Ovary (tissue), 10 donors: ENCODE measurements at places on chromosomes 7 and 10. TPM values are rescaled to one million over a fixed set of nuclear protein-coding genes. Genes with fewer than 3 reads are reported as not detected.
A peak's percentile ranks its signal among the peaks of the same experiment; 100 is the strongest.

- no peak for DNase-seq
- no peaks in the 10 kb centered on the region for H3K36me3 ChIP-seq
- H3K4me1 ChIP-seq, result peaks cover 2% of the 10 kb centered on the region
- H3K4me3 ChIP-seq, result no peak overlapping the region
- H3K27me3 ChIP-seq, result no peaks in the 10 kb centered on the region
Observed at GRCh38 chr7:53600296-53600695, 564.9 kb downstream of the POM121L12 start.

GRCh38 chr10:128921389-128922022 is 545.5 kb upstream of the MGMT start:
- H3K27me3 ChIP-seq, result no peaks in the 10 kb centered on the region
- H3K27ac ChIP-seq, result no peak overlapping the region
- H3K36me3 ChIP-seq, result no peaks in the 10 kb centered on the region
- no peaks in the 10 kb centered on the region for H3K4me1 ChIP-seq

- no peaks in the 10 kb centered on the region for H3K27me3 ChIP-seq
- no peaks in the 10 kb centered on the region for H3K36me3 ChIP-seq
- no peaks in the 10 kb centered on the region for H3K4me1 ChIP-seq
Observed at GRCh38 chr7:133207687-133208086, 45.2 kb upstream of the EXOC4 start.

- H3K4me3 ChIP-seq, result peak overlapping the region; percentile 33
- H3K27me3 ChIP-seq, result no peaks in the 10 kb centered on the region
- no peaks in the 10 kb centered on the region for H3K36me3 ChIP-seq
- peak; percentile 88 for DNase-seq
- peaks cover 27% of the 10 kb centered on the region for H3K4me1 ChIP-seq
- H3K27ac ChIP-seq, result peak overlapping the region; percentile 75
Observed at GRCh38 chr7:1054861-1055450, 10.6 kb downstream of the GPR146 start.

The OR2A42 gene
- total RNA-seq, result 0.34 TPM

- H3K4me1 ChIP-seq, result no peaks in the 10 kb centered on the region
- H3K36me3 ChIP-seq, result no peaks in the 10 kb centered on the region
- no peaks in the 10 kb centered on the region for H3K27me3 ChIP-seq
- no peak for DNase-seq
- no peak overlapping the region for H3K4me3 ChIP-seq
Observed at GRCh38 chr7:29614229-29614628, 50.6 kb downstream of the PRR15 start.

- H3K27ac ChIP-seq, result no peak overlapping the region
- no peaks in the 10 kb centered on the region for H3K36me3 ChIP-seq
- no peaks in the 10 kb centered on the region for H3K27me3 ChIP-seq
- no peak for DNase-seq
- H3K4me1 ChIP-seq, result no peaks in the 10 kb centered on the region
Observed at GRCh38 chr7:81002421-81002820, 83.6 kb upstream of the SEMA3C start.

GRCh38 chr7:140640727-140641523 is at the start of gene DENND2A:
TSS of gene DENND2A (minus strand) at chr7:140640813. CDS start at chr7:140602397, 38,416 bp downstream.
- H3K4me1 ChIP-seq, result peaks cover 15% of the 10 kb centered on the region
- no peaks in the 10 kb centered on the region for H3K27me3 ChIP-seq
- DNase-seq, result peak; percentile 92
- no peaks in the 10 kb centered on the region for H3K36me3 ChIP-seq
- H3K4me3 ChIP-seq, result peak within 1 kb of the TSS; percentile 62
- H3K27ac ChIP-seq, result peak within 1 kb of the TSS; percentile 79

DNA sequence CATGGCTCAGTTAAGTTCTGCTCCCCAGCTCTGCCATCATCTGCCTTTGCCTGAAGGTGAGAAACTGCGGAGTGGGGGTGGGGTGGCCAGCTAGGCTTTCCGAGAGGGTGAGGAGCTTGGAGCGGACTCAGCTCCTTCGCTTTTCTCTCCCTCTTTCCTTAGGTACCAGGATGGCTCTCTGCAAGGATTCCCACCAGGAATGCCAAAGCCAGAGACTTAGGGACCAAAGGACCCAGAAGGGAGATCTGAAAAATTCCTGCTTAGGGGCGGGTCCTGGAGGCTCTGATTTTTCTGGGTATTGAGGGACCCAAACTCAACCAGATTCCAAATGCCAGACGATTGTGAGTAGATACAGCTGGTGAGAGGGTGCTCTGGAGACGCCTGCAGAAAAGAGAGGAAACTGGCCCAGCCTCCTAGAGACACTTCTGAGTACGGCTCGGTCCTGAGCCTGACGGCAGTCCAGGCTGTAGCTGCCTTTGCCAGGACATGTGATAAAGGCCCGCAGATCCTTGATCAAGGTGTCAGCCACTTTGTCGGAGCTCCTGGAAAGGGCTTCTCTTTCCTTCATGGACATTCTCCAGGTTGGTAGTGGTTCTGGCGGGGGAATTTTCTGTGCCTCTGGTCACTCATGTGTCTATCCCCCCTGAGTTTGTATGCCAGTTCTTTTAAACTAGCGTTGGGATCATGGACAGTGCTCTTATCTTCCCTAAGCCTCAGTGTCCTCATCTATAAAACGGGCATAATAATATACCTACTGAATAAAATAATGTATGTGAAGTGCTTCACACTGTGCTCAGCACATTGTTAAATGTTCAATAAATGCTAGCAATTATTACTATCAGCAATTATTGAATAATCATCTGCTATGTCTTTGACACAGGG is 42.5 kb upstream of the BTRC start:
- H3K36me3 ChIP-seq, result no peaks in the 10 kb centered on the region
- no peaks in the 10 kb centered on the region for H3K27me3 ChIP-seq
- DNase-seq, result peak; percentile 47

DNA sequence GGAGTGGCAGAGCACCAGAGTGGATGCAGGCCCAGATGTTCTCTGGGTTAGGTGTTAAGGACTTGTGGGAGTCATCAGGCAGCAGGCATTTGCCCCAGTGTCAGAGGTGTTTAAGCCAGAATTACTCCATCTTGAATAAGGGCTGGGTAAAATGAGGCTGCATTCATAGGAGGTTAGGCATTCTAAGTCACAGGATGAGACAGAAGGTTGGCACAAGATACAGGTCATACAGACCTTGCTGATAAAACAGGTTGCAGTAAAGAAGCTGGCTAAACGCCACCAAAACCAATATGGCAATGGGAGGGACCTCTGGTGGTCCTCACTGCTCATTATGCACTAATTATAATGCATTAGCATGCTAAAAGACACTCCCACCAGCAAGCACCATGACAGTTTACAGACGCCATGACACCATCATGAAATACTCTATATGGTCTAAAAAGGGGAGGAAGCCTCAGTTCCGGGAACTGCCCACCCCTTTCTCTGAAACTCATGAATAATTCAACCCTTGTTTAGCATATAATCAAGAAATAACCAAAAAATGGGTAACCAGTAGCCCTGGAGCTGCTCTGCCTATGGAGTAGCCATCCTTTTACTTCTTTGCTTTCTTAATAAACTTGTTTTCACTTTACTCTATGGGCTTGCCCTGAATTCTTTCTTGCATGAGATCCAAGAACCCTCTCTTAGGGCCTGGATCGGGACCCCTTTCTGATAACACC is 882 bp upstream of the LRRC61 start:
- H3K27ac ChIP-seq, result no peak overlapping the region
- peaks cover 10% of the 10 kb centered on the region for H3K4me1 ChIP-seq

The SLC18A2 gene
- total RNA-seq, result 8.2 TPM

The TMEM213 gene
- total RNA-seq, result not detected

- no peaks in the 10 kb centered on the region for H3K36me3 ChIP-seq
- no peak overlapping the region for H3K4me3 ChIP-seq
- H3K4me1 ChIP-seq, result no peaks in the 10 kb centered on the region
- H3K27me3 ChIP-seq, result no peaks in the 10 kb centered on the region
- no peak overlapping the region for H3K27ac ChIP-seq
Observed at GRCh38 chr7:101833799-101834198, 16.4 kb downstream of the CUX1 start.

The EGFR gene
- total RNA-seq, result 54.6 TPM

GRCh38 chr10:119318411-119319160 is 111.2 kb downstream of the GRK5 start:
- no peaks in the 10 kb centered on the region for H3K27me3 ChIP-seq
- H3K27ac ChIP-seq, result no peak overlapping the region
- peaks cover 17% of the 10 kb centered on the region for H3K4me1 ChIP-seq
- no peaks in the 10 kb centered on the region for H3K36me3 ChIP-seq
- H3K4me3 ChIP-seq, result no peak overlapping the region

DNA sequence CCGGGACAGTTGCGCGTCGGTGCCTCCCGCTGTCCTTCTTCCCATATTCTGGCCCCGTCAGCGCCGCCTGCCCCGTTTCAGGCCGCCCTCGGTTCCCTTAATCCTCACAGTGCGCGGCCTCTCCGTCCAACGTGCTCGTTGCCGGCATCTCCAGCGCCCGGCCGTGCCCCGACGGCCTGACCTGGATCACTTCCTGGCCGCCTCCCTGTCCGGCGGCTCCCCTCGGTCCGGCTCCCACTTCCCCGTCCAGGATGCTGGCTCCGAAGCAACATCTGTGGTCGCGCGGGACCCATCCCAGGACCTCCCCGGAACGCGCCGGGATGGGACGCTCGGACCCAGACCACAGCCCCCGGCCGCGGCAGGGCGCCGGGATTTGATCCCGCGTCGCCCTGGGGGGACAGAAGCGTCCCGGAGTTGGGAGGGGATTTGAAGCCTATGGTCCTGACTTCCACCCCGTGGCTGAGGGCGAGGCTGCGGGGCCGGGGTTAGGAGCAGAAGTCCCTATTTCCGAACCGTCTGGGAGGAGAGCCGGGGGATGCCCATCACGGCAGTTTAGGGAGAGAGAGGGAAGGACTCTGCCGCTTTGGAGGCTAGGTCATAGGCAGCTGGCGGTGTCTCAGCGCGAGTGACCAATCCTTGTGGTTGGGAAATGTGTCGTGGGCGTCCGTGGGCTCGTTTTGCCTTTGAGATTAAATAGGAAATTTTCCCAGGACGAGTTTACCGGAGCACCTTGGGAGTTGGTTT is 53.8 kb downstream of the KCTD7 start:
- no peaks in the 10 kb centered on the region for H3K27me3 ChIP-seq
- peak overlapping the region; percentile 81 for H3K4me3 ChIP-seq
- H3K36me3 ChIP-seq, result no peaks in the 10 kb centered on the region
- H3K27ac ChIP-seq, result peak overlapping the region; percentile 89

DNA sequence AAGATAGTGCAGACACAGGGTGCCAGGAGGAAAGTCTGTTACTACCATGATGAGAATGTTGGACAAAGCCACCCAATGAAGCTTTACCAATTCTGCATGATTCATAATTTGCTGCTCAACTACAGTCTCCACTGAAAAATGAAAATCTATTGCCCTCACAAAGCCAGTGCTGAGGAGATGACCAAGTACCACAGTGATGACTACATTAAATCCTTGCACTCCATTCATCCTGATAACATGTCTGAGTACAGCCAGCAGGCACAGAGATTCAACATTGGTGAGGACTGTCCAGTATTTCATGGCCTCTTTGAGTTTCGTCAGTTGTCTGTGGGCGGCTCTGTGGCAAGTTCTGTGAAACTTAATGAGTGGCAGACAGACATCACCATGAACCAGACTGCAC is 144.0 kb downstream of the PLCE1 start:
- H3K36me3 ChIP-seq, result no peaks in the 10 kb centered on the region
- no peak overlapping the region for H3K27ac ChIP-seq
- DNase-seq, result no peak
- H3K4me3 ChIP-seq, result no peak overlapping the region

DNA sequence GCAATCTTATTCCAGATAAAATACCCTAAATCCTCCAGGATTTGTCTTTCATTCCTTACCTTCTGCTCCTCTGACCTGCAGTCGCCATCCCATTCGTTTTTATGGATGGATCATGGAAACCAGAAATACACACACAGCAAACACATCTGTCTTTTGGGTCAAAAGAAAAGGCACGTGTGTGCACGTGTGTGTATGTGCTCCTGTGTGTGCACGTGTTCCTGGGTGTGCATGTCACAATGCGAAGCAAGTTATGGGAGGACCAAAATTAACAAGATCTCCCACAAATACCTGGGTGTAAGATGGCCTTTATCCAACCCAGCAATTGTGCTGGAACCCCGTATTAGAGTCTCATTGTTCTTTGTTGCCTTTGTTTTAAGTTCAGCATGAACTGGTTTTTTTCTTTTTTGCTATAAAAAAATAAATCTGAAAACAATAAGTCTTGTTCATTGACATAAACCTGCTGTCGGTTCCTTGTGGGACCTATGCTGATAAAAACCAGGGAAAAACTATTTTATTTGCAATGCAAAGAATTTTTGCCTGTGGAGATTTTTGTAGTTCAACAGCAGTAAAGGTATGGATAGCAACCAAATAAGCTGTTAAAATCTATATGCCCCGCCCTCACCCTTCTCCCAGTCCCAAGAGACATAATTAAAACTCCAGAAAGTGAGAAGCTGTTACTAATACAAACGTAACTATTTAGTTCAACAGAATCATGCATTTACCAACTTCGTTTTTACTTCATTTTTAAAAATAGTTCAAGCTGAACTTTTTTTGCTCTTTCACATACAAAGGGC is 229.6 kb downstream of the CREB5 start:
- H3K4me3 ChIP-seq, result no peak overlapping the region
- no peak overlapping the region for H3K27ac ChIP-seq
- H3K4me1 ChIP-seq, result no peaks in the 10 kb centered on the region
- DNase-seq, result no peak
- no peaks in the 10 kb centered on the region for H3K36me3 ChIP-seq
- no peaks in the 10 kb centered on the region for H3K27me3 ChIP-seq

GRCh38 chr7:112001091-112001826 is 204.9 kb downstream of the DOCK4 start:
- DNase-seq, result no peak
- no peaks in the 10 kb centered on the region for H3K27me3 ChIP-seq
- no peak overlapping the region for H3K27ac ChIP-seq
- H3K36me3 ChIP-seq, result no peaks in the 10 kb centered on the region
- no peak overlapping the region for H3K4me3 ChIP-seq

DNA sequence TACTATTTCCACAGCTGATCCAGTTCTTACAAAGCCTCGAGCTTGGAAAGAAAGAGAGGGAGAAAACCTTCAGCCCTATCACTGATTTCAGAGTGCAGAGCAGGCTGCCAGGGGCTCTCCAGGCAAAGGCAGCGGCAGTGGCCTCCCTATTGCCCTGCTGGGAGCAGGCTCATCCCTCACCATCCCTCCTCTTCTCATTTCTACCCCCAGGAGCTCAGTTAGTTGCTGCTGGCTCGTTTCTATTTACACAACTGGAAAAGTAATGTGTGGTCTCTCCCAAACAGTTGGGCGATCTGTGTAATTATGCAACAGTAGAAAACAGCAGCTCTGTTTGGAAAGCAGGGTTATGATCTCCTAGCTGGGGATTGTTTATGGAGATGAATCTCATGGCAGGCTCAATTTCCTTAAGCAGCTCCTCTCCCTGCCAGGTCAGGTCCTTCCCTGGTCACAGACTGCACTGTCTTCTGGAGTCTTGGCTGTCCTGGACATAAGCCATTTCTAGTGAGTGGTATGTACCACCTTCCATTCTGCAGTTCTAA is 28.7 kb upstream of the TNS3 start:
- peaks cover 15% of the 10 kb centered on the region for H3K4me1 ChIP-seq
- H3K27ac ChIP-seq, result peak overlapping the region; percentile 13
- no peaks in the 10 kb centered on the region for H3K36me3 ChIP-seq
- no peaks in the 10 kb centered on the region for H3K27me3 ChIP-seq

- H3K4me3 ChIP-seq, result no peak overlapping the region
- H3K4me1 ChIP-seq, result no peaks in the 10 kb centered on the region
- DNase-seq, result no peak
- no peak overlapping the region for H3K27ac ChIP-seq
- H3K27me3 ChIP-seq, result no peaks in the 10 kb centered on the region
Observed at GRCh38 chr7:480531-481218, 39.0 kb downstream of the PDGFA start.

The PPP1R17 gene
- total RNA-seq, result 0.11 TPM

The SLC26A5 gene
- total RNA-seq, result not detected

The PRR15 gene
- 8.0 TPM for total RNA-seq

The SLC39A12 gene
- total RNA-seq, result not detected
